Activated CD4-positive, alpha-beta T cell treated with anti-CD3 and anti-CD28 coated beads, Interleukin-2, amount 50 U/mL, for 48 hours (primary cell): ENCODE measurements at places on chromosomes 12 and 14.

DNA sequence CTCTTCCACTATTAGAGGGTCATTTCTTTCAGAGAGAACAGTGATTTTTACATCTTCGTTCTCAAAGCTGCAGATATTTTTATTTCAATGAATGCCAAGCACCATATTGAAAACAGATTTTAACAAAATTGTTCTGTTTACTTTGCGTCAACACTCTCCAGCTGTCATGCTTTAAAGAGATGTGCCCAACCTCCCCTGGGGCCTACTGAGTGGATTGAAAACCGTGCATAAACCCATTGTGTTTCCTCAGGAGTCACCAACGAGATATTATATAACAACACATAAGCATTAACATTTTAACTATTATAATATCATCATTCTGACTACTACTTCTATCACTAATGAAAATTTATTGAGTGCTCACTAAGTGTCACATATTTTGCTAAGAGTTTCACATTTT is 81.6 kb downstream of the MYF5 start:
- DNase-seq = no peak

DNA sequence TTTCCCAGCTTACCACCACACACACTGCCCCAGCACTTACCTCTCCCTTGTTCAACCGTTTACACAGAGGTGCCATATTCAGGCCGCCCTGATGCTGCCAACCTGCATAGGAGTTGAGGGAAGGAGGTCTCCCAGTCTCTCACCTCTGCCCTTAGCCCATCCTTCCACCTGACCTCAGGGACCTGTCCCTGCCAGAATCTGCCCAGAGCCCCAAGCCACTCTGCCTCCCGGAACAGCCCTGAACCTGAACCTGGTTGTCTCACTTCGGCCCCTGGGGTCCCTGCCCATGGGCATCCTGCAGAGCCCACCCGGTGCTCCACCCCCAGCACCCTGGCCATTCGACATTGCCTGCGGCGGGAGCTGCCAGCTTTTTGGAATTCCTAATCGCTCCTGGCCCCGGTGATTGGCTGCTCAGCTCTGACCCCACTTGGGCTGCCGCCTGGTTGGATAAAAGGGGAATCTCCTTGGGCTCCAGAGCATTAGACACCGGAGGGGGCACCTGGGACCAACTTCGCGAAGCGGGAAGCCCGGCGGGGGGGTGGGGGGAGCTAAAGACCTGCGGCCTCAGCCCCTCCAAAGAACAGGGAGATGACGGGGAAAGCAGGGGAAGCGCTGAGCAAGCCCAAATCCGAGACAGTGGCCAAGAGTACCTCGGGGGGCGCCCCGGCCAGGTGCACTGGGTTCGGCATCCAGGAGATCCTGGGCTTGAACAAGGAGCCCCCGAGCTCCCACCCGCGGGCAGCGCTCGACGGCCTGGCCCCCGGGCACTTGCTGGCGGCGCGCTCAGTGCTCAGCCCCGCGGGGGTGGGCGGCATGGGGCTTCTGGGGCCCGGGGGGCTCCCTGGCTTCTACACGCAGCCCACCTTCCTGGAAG is at the start of gene VSX2:
Gene VSX2 (plus strand): TSS at position 476 of the 874 bp plus-strand sequence. CDS start 113 bp downstream, at position 589.
- DNase-seq = no peak

- peak; percentile 20 for DNase-seq
Observed at GRCh38 chr14:50542941-50543418, 10.6 kb upstream of the MAP4K5 start.

DNA sequence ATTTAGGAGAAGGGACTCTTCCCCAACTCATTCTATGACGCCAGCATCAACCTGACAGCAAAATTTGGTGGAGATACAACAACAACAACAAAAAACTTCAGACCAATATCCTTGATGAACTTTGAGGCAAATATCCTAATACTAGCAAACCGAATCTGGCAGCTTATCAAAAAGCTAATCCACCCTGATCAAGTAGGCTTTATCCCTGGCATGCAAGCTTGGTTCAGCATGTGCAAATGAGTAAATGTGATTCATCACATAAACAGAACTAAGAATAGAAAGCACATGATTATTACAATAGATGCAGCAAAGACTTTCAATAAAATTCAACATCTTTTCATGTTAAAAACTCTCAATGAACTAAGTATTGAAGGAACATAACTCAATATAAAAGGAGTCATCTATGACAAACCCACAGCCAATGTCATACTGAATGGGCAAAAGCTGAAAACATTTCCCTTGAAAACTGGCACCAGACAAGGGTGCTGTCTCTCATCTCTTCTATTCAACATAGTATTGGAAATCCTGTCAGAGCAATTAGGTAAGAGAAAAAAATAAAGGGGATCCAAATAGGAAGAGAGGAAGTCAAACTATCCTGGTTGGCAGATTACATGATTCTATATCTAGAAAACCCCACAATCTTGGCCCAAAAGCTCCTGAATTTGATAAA is 233.3 kb downstream of the CCDC59 start:
- DNase-seq = no peak

DNA sequence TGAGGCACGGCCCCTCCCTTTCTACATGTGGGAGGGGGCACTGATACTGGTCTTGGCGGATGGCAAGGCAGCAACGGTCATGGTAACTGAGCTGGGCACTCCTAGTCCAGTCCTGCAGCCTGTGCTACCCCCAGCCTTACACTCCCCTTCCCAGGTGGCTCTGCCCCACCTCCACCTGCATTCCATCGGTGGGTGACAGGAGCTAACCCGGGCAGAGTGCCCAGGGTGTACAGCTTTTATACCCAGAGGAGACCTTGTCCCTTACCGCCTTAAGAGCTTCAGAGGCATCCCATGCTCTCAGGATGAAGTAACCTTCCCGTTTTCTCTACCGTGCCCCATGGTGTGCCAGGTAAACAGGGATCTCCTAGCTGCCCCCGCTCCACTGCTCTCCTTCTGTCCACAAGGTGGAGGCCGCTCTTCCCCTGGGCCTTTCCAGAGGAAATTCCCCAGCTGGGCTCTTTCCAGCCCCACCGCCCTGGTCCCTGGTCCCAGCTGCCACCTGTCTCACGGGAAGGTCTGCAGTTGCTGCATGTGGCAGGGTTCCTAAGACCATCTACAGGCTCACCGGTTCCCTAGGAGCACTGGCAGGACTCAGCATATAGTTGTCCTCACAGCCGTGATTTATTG is 20.5 kb downstream of the BRI3BP start:
- DNase-seq = no peak

- DNase-seq = no peak
Observed at GRCh38 chr12:54522243-54522642, 24.7 kb downstream of the NCKAP1L start.

DNA sequence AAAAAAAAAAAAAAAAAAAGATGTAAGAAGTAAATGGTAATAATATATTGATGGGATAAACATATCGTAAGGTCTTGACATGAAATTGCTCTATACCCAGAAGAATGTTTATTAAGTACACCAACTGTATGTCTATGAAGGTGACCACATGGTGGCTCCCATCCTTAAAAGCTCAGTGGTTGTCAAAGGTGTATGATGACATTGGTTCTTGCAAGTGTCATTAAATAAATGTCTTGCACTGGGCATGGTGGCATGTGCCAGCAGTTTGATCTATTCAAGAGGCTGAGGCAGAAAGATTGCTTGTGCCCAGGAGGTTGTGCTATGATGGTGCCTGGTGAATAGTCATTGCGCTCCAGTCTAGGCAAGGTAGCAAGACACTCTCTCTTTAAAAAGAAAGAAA is 10.4 kb downstream of the CCT2 start:
- DNase-seq = no peak

DNA sequence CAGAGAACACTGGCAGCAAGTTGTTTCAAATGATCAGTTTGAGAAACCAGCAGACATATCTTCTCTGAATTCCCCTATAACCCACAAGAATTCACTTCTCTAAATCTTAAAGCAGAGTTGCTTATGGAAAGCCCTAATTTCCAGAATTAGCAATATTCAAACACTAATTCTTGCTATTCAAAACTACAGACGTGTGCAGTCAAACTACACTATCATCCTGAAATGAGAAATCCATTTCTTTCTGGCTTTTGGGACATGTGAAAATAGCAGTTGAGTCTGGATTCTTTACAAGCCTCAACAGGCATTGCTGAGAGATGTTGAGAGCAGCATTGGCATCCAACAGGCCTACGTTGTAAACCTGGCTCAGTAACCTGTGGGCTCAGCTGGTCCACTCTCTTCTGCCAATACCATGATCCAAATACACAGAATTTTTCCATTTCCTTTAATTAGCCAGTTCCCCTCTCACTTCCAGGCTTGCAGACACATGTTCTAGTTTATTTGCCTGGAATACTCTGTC is 74.6 kb upstream of the TMTC1 start:
- DNase-seq = no peak

DNA sequence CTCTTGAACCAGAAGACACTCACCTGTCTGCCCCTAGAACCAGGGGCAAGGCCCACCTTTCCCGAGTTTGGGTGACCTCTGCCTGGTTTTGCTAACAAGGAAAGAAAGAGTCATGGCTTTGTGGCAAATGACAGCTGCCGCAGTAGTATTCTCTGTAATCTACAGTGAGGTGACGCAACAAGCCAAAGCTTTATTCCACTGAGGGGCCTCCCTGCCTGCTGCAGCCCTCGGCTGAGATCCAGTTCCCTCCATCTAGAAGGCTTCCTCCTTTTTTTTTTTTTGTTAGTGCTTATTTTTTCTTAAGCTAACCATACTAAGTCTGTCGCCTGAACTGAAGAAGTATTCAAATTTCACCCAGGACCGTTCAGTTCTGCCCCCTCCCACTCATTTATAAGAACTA is 142.3 kb upstream of the TMCC3 start:
- no peak for DNase-seq

- DNase-seq = no peak
Observed at GRCh38 chr14:96634481-96634880, 132.3 kb downstream of the PAPOLA start.

GRCh38 chr14:101588990-101589389 is 27.7 kb downstream of the DIO3 start:
- DNase-seq = no peak

DNA sequence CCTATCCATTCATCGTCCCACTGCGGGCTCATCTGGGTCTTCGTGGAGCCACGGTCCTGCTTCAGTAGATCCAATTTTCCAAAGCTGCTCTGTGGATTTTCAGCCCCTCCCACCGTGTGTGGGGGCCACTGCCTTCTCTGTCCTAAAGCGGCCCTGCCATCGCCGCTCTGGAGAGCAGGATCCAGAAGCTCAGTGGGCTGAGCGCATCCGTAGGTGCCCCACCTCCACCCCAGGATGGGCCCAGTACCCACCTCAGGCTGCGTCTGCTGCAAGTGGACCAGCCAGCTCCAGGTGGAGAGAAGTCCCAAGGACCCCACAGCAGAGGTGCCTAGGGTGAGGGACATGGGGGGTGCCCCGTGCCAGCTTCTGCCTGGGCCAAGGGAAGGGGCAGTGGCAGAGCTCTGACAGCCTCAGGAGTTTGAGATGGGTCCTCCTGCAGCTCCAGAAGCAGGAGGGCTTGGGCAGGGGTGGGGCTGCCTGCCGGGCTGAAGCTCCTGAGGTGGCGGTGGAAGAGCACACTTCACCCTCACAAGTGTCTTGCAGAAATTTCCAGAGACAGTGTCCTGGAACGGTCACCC is 148.1 kb upstream of the C14orf180 start:
- DNase-seq = no peak

GRCh38 chr12:122094137-122094734 is 15.7 kb downstream of the MLXIP start:
- DNase-seq = no peak

DNA sequence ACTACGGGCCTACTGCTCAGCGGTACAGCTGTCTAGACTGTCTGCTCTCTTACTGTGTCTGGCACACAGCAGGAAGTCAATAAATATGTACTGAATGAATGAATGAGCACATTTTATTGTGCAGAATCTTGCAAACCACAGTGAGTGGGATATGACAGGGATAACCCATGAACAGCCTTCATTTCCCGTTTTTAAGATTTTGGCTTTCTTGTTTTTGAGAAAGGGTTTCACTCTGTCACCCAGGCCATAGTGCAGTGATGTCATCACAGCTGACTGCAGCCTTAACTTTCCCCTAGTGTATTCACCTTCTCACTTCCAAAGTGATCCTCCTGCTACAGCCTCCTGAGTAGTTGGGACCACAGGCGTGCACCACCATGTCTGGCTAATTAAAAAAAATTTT is 203.1 kb downstream of the AEBP2 start:
- no peak for DNase-seq

DNA sequence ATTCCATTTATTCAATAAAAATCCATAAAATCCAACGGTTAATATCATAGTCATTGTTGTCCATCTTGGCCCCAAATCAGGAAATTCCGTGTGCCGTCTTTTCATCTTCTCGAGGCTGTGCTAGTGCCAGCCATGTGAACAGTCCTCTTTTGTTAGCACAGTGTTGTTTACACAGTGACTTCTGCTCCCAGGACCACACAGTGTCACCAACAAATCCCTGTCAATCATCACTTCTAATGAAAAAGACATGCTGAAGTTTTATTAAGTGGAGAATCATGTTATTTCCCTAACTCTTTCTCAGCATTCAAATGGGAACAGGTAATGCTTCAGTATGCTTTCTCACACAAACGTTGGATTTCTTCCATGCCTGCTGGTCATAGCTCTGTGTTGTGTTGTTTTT is 1.9 kb upstream of the SLCO1A2 start:
- no peak for DNase-seq

GRCh38 chr14:65834812-65835211 is 422.3 kb downstream of the FUT8 start:
- no peak for DNase-seq

DNA sequence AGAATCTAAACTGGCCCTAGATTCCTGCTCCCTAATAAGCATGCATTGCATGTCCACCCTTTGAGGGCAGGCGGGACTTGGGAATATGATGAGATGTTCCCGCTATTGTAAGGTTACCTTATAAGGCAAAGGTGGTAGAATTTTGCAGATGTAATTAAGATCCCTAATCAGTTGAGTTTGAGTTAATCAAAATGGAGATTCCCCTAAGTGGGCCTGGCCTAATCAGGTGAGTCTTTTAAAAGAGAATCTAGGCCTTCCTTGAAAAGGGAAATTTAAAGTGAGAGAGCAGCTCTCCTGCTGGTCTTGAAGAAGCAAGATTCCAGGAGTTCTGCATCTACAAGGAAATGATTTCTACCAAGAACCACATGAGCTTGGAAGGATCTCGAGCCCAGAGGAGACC is 83.4 kb downstream of the DICER1 start:
- DNase-seq = no peak

- DNase-seq = no peak
Observed at GRCh38 chr14:99064262-99064954, 207.6 kb downstream of the BCL11B start.

- DNase-seq = no peak
Observed at GRCh38 chr12:83408146-83408545, 721.4 kb downstream of the TMTC2 start.

- DNase-seq = peak; percentile 31
Observed at GRCh38 chr12:57765698-57766463, 997 bp downstream of the CYP27B1 start.

- peak; percentile 54 for DNase-seq
Observed at GRCh38 chr12:55142669-55143565, 16.7 kb downstream of the OR9K2 start.

DNA sequence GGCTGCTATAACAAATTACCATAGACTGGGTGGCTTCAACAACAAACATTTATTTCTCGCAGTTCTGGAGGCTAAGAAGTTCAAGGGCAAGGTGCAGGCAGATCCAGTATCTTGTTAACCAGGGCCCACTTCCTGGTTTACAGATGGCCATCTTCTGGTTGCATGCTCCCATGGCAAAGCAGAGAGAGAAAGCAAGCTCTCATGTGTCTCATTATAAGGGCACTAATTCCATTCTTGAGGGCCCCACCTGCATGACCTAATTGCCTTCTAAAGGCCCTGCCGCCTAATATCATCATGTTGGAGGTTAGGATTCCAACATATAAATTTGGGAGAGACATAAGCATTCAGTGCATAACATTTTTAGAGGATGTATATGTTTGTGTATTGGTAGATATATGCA is 280.1 kb upstream of the TMPO start:
- DNase-seq = no peak

- DNase-seq = peak; percentile 18
Observed at GRCh38 chr14:91140672-91141071, 26.8 kb downstream of the DGLUCY start.
